Fibroblast of villous mesenchyme (primary cell): ENCODE measurements at places on chromosomes 16 and 17.

GRCh38 chr17:859061-859823, 77.1 kb downstream of the MRM3 start:
- peak; percentile 79 for DNase-seq

- no peak for DNase-seq
These were observed 10.9 kb downstream of the MRM1 start for GRCh38 chr17:36612323-36612722.

GRCh38 chr16:89749637-89750036, 28.3 kb downstream of the ZNF276 start:
- no peak for DNase-seq

- no peak for DNase-seq
These were observed 9.9 kb upstream of the SPPL2C start for GRCh38 chr17:45834471-45835396.

GRCh38 chr17:5437721-5438317, 1.1 kb downstream of the C1QBP start:
- peak; percentile 54 for DNase-seq

DNA sequence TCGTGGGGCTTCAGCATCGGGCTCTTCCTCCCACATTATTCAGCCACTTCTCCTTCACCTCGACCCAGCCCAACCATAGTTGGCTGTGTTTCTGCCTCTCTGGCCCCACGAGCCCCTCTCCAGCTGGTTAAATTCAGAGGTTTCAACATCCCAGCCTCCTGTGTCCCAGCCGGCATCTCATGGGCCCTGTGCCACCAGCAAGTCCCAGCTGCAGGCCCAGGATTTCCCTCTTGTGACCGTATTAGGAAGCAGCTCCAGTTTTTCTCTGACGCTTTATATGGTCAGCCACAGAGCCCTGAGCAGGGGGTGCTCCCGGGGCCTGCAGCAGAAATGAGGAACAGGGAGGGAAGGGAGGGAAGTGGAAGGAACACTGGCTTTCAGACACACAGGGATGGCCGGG, 27.4 kb downstream of the MYH11 start:
- DNase-seq: peak; percentile 26

GRCh38 chr16:28210979-28211588, 681 bp downstream of the XPO6 start:
- peak; percentile 71 for DNase-seq

- peak; percentile 17 for DNase-seq
These were observed 47.3 kb upstream of the CPNE2 start for GRCh38 chr16:57044931-57045693.

DNA sequence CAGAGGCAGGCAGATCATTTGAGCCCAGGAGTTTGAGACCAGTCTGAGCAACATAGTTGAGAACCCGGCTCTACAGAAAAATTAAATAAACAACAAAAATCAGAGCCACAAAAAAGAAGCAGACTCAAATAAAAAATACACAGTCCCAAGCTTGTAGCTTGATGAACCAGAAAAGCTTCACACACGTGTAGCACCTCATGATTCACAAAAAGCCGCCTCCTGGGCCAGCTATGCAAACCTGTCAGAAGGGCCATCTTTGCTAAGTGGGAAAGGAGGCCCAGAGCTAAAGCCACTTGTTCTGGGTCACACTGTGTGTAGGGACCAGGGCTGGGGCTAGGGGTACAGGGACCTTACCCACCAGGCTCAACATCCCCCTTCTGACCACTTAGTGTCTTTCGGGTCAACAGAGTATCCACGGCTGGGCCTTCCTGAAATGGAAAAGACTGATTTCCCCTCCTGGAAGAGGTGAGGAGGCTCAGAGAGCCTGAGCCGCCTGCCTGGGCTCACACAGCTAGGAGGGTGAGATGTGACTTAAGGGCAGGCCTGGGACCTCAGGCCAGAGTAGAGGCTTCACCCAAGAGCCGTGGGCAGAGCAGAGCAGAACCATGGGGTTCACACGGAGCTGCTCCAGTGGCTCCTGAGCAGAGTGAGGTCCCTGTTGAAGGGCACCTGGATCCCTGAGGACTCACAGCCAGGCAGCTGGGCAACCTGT, 269.6 kb downstream of the PARN start:
- DNase-seq: no peak

GRCh38 chr16:16092925-16093627, 130.2 kb downstream of the ABCC6 start:
- DNase-seq: peak; percentile 40

- no peak for DNase-seq
These were observed 480 bp downstream of the TSR3 start for GRCh38 chr16:1351215-1351581.

DNA sequence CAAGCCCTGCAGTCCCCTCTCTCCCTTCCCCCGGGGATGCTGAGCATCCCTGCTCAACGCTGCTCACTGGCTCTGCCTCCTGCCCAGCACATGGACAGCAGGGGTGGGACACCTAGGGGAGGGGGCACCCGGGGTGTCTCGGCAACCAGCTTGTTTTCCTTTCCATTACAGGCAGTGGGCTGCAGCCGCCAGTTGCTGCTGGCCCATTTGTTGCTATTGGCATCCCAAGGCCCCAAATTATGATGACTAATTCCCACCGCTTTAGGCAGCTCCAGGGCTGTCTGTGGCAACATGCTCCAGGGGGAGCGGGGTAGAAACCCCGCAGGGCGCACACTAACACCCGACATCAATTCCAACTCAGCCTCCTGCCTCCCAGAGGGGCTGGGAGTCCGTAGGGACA, 4.9 kb downstream of the SDK2 start:
- no peak for DNase-seq

DNA sequence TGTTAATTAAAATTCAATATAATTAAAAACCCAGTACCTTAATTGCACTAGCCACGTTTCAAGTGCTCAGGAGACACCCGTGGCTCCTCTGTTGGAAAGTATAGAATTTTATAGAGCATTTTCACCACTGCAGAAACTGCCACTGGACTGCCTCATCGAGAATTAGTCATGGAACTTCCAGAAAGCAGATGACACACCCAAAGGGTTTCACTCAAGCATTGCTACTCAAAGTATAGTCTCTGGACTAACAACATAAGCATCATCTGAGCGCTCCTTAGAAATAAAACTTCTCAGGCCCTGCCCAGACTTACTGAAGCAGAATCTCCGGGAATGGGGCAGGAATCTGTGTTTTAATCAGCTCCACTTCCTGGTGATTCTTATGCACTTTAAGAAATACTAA, 63.5 kb upstream of the GPR139 start:
- no peak for DNase-seq

DNA sequence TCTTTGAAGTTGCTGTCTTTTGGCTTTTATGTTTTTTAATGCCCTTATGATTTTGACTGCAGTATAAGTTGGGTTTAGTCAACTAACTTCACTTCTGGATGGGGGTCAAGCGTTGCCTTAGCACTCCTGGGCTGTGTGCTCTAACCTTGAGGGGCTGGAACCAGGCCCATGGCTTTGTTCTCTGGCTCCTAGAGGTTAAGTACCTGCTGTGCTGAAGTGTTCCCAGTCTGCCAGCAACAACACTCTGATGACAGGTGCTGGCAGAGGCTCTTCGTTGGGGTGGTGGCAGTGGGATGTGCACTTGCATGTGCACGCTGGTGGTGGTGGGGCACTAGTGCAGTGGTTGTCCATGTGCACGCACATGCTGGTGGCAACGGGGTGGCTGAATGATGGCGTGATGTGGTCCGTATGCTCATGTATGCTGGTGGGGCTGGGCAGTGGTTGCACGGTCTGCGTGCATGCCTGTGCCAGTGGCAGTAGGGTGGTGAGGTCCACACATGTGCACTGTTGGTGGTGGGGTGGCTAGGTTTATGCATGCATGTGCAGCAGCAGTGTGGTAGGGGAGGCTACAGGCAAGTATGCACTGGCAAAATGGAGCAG, 447.8 kb upstream of the GOT2 start:
- no peak for DNase-seq

GRCh38 chr16:79282806-79283205, 317.7 kb downstream of the MAF start:
- no peak for DNase-seq

- no peak for DNase-seq
These were observed 23.2 kb downstream of the REXO5 start for GRCh38 chr16:20829536-20829935.

DNA sequence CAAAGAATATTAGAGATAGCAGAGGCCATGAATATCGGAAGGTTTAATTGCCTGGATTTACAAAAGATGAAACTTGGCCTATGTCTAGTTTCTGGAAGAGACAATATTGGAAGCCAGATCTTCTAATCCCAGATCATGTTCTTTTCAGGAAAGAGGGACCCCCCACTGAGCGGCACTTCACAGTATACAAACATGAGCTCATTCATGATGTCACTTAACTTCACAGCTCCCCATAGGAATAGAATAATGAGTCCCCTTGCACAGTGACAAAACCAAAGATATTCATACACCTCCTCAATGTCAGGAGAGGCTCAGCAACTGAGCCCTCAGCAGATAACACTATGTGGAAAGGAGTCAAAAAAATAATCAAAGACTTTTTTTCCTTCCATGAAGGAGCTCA, 147.5 kb downstream of the CDH11 start:
- no peak for DNase-seq

- no peak for DNase-seq
These were observed 30.8 kb upstream of the ADCY7 start for GRCh38 chr16:50235581-50235980.

- no peak for DNase-seq
These were observed 3.6 kb downstream of the DLX3 start for GRCh38 chr17:49991409-49991808.

- DNase-seq: peak; percentile 100
These were observed 54.1 kb upstream of the BCAR1 start for GRCh38 chr16:75305364-75306098.

DNA sequence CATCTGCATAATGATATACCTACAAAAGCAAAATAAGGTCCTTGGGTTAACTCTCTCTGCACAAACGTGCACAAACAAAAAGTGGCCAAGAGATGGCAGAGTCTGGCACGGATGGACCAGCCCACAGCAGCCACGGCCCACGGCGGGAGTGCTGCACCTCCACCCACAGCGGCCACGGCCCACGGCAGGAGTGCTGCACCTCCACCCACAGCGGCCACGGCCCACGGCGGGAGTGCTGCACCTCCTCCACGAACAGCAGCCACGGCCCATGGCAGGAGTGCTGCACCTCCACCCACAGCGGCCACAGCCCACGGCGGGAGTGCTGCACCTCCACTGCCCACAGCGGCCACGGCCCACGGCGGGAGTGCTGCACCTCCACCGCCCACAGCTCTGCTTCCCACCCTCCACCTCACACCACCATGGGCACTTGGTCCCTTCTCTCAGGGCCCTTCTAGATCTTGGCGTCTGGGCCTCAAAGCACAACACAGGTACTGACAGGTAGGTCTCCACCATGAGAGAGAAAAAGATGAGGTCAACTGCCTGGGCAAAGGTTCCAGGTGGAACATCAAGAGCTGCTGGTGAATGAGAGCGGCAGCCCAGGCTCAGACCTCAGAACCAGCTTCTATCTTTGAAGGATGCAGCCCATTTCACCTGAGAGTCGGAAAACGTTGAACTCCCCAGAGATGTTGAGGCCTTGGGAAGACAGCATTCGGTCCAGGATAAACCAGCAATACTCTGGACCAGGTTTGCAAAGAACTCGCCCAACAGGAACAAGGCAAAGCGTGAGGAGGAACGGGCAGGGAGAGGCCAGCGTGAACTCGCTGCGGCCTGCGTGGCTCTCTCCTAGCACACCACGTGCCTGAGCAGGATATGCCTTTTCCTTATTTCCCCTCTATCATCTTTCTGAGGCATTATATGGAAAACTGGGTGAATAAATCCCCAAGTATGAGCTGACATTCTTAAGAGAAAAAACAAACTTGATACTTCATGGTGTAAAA, 124.5 kb downstream of the ZNF778 start:
- DNase-seq: no peak

DNA sequence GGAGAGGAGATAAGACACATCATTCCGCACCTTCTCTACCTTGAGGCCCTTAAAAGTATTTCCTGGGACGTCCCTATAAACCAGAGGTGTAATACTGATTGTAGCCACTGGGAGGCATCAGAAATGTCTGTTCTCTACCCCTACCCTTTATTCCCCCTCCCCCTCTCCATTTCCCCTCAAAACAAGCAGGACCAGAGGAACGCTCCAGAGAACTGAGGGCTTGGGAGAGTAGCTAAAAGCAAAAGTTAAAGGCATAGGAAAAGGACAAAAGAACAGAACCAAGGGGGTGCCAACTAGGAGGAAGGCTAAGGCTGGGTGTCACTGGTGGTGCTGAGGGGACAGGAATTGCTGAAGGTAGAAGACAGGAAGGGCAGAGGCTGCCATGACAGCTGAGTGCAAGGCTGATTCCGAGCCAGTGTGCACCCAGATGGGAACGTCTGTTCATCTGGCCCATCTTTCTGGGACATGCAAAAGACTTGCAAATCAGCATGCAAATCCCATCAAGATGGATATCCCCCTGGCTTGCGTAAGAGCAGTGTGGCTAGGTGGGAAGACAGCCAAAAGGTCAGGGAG, 6.7 kb downstream of the CAMTA2 start:
- DNase-seq: peak; percentile 60

GRCh38 chr17:51017270-51017669, 103.4 kb downstream of the SPAG9 start:
- DNase-seq: peak; percentile 3

- DNase-seq: no peak
These were observed 969.7 kb downstream of the CDH11 start for GRCh38 chr16:64151990-64152767.

DNA sequence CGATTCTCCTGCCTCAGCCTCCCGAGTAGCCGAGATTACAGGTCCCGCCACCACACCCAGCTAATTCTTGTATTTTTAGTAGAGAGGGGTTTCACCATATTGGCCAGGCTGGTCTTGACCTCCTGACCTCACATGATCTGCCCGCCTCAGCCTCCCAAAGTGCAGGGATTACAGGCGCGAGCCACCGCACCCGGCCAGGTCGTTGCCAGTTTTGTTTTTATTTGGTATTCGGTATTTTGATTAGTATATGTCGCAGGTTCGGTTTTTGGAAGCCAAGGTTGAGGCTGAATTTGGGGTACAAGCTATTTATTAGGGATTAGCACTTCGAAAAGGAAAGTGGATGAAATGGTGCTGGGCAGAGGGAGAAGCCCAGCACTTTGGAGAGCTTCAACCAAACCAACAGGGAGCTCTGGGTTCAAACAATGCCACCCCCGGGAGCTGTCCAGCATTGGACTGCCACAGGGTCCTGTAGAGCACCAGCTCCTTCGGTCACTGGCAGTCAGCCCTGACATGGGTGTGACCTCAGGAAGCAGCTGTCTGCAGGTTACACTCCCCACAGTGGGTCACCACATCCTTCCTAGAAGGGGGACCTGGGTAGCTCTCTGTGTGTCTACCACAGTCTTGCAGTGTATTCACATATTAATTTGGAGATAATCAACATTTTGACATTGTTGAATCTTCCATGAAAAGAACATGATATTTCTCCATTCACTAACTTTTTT, 1.5 kb upstream of the CLEC10A start:
- no peak for DNase-seq
